ENCODE measurements at places on chromosomes 5 and 9.

DNA sequence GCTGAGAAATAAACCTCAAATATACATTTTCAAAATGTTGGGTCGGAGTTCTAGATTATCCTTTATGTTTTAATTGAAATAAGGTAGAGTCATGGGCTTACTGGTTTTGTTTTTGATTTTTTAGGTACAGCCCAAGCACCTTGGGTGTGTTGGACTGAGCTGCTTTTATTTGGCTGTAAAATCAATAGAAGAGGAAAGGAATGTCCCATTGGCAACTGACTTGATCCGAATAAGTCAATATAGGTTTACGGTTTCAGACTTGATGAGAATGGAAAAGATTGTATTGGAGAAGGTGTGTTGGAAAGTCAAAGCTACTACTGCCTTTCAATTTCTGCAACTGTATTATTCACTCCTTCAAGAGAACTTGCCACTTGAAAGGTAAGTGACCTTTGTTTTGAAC lies 3.6 kb downstream of the CCNG1 start:
- DNase-seq, result no peak

DNA sequence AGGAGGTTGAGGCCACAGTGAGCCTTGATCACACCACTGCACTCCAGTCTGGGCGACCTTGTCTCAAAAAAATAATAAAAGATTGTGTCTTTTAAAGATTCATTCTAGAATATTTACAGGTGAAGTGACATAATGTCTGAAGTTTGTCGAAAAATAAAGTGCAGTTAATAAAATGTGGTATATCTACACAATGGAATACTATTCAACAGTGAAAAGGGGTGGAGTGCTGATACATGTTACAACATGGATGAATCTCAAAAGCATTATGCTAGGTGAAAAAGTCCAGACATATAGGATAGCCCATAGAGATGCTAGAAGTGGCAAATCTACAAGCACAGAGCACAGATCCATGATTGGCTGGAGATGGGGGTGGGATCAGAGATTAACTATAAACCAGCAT lies 101.9 kb downstream of the PAX5 start:
- DNase-seq, result no peak

- no peak for DNase-seq
Measured at GRCh38 chr5:138955671-138956295, 80.6 kb upstream of the LRRTM2 start.

- DNase-seq, result no peak
Measured at GRCh38 chr5:60447488-60447920, 252.5 kb downstream of the DEPDC1B start.

GRCh38 chr5:148179234-148179824 lies 11.0 kb downstream of the SPINK14 start:
- no peak for DNase-seq

- peak; percentile 71 for DNase-seq
Measured at GRCh38 chr9:93143830-93144530, 9.9 kb upstream of the NINJ1 start.

GRCh38 chr5:51378448-51379330 lies 4.6 kb upstream of the ISL1 start:
- no peak for DNase-seq

GRCh38 chr9:98502976-98503325 lies 205.8 kb downstream of the GABBR2 start:
- no peak for DNase-seq

DNA sequence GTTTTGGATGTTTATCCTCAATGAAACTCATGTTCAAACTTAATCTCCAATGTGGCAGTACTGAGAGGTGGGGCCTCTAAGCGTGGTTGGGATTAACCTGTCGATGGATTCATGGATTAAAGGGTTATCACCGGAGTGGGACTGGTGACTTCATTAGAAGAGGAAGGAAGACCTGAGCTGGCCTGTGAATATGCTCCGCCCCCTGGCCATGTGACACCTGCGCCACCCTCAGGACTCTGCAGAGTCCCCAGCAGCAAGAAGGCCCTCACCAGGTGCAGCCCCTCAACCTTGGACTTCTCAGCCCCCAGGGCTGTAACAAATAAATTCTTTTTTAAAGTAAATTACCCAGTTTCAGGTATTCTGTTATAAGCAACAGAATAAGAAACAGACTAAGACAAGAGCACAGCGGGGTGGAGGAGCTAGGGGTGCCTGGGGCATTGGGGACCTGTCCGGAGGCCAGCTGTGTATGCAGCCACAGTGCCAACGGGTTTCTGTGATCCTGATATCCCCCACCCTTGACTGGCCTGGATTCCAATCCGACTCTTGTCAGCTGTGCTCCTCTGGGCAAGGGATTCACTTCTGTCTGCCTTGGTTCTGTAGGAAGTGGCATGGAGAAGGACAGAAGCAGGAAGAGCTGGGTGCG lies 3.2 kb upstream of the MAPK9 start:
- DNase-seq, result no peak

DNA sequence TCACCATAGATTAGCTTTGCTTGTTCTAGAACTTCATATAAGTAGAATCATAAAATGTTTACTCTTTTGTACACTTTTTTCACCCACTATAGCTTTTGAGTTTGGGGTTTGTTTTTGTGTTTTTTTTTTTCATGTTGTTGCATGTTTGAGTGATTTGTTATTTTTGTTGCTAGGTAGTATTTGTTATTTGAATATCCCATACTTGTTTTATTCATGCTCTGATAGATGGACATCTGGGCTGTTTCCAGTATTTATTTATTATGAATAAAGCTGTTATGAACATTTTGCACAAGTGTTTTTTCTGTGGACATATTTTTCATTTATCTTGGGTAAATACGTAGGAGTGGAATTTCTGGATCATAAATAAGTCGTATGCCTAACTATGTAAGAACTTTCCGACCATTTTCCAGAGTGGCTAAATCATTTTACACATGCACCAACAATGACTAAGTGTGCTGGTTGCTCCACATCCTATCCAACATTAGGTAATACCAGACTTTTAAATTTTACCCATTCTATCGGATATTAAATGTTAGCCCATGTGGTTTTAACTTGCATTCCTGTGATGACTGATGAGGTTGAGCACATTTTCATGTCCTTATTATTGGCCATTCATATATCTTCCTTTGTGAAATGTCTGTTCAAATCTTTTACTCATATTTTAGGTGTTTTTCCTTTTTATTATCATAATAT lies 69.1 kb upstream of the NR4A3 start:
- DNase-seq, result no peak

- DNase-seq, result no peak
Measured at GRCh38 chr5:91457681-91458058, 74.6 kb upstream of the ARRDC3 start.

GRCh38 chr9:88716596-88717290 lies 181.8 kb downstream of the NXNL2 start:
- DNase-seq, result no peak

GRCh38 chr5:173920024-173920753 lies 32.0 kb downstream of the CPEB4 start:
- DNase-seq, result no peak

GRCh38 chr5:75536694-75537360 lies 25.1 kb downstream of the POLK start:
- no peak for DNase-seq

GRCh38 chr5:170190436-170191134 lies 42.2 kb upstream of the C5orf58 start:
- no peak for DNase-seq

- no peak for DNase-seq
Measured at GRCh38 chr9:105313238-105313637, 68.8 kb downstream of the SLC44A1 start.

DNA sequence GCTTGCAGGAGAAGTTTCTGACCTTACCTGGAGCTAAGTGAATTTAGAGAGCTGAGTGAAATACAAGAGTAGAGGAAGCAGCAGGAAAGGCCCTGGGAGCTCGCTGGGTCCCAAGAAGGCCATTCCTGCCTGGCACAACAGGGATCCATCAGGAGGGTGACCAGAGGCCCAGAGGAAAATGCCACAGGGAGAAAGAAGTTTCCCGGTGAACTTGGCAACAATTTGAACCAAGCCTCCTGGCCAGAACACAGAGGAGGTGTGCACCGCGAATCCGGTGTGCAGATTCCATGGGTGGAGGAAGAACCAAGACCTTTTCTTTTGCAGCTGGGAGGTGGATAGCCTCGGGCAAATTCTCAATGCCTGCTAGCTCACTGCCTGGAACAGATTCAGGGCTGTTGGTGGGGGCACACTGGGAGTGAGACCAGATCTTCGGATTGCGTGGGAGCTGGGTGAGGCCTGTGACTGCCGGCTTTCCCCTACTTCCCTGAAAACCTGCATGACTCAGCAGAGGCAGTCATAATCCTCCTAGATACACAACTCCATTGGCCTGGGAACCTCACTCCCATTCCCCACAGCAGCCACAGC lies 1850.9 kb upstream of the NUDT12 start:
- no peak for DNase-seq

DNA sequence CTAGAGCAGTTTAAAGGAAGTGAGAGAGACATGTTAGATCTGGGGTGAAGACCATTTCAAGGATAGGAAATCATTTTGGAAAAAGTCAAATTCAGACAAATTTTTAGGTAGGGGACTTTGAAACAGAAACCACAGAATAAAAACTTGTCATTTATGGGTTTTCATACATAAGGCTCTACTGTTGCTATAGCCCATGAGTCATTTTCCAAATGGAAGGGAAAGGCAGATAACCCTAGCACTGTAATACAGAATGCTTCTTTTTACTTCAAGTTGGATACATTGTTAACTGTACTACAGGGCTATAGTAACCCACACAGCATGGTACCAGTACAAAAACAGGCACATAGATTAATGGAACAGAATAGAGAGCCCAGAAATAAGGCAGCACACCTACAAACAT lies 455.4 kb downstream of the EBF1 start:
- no peak for DNase-seq

DNA sequence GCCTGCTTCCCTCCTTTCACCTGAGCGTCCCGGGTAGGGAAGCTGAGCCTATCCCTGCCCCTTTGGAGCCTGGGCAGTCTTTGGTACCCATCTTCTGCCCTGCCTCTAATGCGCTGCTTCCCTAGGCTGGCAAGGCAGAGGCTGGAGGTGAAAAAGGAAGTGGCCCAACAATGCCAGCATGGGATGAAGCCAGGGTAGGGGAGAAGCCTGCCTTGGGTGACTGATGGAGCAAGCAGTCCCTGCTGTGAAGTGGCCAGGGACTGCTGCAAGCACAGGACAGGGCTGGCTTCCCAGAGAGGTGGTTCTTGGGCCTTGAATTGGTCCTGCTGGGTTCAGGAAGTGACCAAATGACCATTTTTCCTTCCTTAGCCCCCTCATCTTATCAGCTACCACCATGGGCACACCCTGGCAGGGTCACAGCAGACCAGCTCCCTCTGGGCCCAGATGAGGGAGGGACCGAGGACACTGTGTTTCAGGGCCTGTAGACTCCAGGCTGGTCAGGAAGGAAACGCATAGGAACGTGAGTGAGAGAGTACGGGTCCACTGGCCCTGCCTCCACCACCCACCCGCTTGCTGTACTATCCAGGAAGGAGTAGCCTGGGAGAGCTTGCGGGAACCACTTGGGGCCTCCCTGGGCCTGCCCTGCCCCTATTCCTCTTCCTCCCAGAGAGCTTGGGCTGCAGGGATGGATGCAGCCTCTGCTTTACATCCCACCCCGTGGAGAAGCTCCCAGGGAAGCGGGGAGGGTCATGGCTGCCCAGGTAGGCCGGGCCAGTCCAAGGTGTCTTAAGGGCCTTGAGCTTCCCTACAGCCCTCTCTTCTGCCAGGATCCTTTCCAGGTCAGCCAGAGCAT lies 102.6 kb downstream of the DAB2IP start:
- no peak for DNase-seq

DNA sequence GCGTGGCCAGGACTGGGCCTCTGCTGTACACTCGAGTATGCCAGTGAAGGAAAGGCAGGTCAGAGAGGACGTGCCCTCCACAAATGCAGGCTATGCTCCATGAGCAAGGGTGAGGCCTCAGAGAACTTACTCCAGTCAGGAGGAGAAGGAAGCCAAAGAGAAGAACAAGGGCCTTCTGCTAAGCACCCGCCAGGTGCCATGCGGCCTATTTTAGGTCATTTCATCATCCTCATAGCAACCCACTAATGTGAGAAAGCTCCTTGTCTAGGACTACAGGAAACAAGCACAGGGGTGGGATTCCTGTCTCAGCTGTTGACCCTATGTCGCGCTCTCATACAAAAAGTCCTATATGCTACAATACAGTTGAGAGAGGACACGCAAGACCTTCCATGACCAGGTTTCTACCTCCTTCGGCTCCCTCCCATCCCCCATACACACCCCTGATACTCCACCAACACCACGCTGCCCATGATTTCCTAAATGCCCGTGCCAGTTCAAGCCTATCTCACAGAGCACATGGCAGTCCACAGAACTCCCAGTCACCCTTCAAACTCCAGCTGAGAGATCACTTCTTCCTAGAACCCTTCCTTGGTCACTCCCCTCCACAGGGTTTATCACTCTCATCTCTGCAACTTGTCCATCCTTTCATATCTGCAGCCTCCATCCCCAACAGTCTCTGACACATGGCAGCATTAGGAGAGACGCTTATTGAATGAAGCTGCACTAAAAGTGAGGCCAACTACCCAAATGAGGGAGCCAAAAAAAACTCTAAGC lies 26.8 kb downstream of the PSMB7 start:
- no peak for DNase-seq

DNA sequence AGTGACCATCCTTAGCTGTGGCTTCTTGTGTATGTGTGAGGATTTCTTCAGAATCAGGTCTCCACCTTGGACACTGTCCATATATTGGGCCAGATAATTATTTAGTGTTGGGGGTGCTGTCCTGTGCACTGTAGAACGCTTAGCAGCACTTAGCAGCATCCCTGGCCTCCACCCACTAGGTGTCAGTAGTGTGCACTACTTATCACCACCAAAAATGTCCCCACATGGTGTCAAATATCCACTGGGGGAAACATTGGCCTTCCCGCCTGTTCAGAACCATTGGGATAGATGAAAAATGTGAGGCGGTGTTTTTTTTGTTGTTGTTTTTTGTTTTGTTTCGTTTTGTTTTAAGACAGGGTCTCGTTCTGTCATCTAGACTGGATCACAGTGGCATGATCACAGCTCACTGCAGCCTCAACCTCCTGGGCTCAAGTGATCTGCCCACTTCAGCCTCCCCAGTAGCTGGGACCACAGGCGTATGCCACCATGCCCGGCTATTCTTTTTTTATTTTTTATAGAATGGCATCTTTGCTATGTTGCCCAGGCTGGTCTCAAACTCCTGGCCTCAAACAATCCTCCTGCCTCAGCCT lies 67.7 kb downstream of the TENT4A start:
- DNase-seq, result peak; percentile 52

DNA sequence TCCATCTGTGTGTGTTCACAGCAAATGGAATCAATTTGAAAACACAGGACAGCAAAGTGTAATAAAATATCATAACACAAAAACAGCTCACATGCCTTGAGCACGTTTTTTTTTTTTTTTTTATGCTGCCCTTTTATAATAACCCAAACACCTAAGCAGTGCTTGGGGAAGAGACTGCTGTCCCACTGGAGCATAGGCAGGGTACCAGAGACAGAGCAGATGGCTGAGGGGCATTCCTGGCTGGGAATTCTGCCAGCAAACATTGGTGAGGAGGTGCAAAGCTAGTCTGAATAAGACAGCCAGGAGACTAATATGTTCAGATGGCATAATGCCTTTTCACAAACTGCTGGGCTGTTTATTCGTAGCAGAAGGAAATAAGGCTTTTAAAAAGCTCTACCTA lies 58.1 kb upstream of the SV2C start:
- DNase-seq, result no peak
